Activated CD8-positive, alpha-beta memory T cell treated with anti-CD3 and anti-CD28 coated beads for 1 hour (primary cell): ENCODE measurements at places on chromosomes 5 and 9.

DNA sequence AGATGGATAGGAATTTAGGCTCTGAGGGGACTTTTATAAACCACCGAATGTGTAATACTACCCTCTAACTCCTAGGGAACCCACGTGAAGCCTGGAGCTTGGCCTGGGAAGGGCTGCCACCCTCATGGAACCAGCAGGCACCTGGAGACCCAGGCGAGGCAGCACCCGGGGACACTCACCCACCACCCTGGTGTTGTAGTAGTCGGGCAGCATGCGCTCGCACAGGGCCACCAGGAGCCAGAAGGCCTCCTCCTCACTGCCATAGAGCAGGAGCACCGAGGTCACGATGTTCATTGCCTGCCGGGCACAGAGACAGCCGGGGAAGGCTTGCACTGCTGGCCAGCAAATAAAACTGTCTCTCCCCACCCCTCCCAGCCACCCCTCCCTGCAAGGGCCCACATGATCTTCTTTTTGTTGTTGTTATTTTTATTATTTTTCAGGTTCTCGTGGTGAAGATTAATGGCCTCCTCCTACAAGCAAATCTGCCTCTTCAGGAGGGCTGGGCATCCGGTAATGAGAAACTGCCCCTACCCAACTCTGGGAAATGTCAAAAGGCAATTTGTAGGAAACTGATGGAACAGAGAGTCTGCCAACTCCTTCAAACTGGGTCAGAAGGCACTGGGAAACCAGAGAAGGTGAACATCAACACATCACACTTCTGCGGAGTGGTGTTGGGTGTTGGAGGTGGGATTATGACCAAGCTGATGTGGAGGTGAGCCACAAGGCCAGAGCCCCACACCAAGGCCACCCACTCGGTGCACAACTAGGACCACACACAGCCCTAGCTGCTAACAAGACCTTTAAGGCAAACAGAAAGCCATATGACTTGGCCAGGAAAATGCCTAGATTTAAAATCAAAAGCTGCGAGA is 17.4 kb upstream of the MRNIP start:
- DNase-seq, result no peak

- no peak for DNase-seq
Observed at GRCh38 chr5:132381614-132382013, 12.1 kb downstream of the SLC22A5 start.

GRCh38 chr5:123735384-123735783 is 223.4 kb downstream of the CSNK1G3 start:
- DNase-seq, result no peak

DNA sequence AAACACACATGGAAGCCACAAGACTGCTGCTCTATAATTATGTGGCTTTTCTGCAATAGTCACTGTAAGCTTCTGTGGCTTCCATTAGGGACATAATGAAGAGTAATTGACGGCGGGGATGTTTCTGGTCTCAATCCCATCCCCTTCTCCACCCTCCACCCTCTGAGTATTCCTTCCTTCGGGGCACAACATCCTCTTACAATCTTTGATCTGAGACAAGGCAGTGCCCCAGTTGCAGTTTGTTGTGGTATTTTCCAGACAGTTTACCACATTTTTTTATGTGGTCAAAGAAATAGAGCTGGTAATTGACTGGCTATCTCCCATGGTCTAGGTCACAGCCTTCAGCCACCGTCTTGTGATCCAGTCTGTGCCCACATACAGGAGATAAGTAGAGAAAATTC is 277.7 kb downstream of the NR2F1-AS1 start:
- DNase-seq, result no peak

DNA sequence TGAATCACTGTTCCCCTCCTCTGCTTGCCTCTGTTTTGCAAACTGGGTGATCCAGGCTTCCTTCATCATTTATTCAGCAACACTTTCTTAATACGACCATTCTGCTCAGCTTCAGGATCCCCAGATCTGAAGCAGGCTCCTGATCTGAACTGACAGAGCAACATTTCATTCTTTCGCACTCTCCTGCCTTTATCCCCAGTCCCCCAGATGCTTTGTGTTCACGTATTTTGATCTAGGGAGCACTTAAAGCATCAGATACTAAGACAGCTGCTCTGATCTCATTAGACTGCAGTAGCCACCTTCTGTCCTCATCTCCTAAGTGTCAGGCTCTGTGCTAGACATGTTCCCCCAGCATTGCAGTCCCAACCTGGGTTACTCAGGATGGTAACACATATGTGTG is 158.0 kb downstream of the TRIO start:
- no peak for DNase-seq

GRCh38 chr9:85502815-85503655 is 238.7 kb downstream of the AGTPBP1 start:
- no peak for DNase-seq

GRCh38 chr9:85741095-85741874 is 469 bp downstream of the AGTPBP1 start:
- peak; percentile 32 for DNase-seq

DNA sequence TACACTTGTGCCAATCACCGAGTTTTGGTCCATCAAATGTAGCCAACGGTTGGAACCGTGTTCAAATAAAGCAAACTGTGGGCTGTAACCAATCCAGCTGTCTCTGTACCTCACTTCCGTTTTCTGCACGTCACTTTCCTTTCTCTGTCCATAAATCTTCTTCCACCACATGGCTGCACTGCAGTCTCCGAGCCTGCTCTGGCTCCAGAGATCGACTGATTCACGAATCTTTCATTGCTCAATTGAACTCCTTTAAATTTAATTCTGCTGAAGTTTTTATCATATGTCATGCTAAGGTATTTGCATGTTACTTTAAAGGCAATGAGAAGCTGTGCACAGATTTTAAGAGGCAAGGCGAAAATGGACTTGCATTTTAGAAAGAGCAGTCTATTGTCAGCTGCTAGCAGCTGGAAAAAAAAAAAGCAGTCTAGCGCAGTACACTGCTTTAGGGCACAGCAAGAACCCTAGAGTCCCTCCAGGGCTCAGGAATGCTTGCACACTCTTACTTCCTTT is 13.2 kb downstream of the TTC39B start:
- no peak for DNase-seq

DNA sequence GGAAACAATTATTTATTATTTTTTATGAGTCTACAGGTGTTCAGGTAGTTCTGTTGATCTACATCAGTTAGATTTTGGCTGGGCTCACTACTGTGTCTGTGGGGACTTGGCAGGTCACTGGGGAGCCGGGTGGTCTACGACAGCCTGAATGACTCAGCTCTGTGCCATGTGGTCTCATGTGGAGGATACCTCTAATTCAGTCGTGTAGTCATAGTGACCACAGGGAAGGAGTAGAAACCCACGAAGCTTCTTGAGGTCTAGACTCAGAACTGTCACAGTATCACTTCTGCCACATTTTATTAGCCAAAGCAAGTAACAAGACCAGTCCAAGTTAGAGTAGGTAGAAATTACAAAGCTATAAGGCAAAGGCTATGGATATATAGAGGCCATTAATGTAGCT is 64.7 kb upstream of the GRAMD2B start:
- DNase-seq, result no peak

DNA sequence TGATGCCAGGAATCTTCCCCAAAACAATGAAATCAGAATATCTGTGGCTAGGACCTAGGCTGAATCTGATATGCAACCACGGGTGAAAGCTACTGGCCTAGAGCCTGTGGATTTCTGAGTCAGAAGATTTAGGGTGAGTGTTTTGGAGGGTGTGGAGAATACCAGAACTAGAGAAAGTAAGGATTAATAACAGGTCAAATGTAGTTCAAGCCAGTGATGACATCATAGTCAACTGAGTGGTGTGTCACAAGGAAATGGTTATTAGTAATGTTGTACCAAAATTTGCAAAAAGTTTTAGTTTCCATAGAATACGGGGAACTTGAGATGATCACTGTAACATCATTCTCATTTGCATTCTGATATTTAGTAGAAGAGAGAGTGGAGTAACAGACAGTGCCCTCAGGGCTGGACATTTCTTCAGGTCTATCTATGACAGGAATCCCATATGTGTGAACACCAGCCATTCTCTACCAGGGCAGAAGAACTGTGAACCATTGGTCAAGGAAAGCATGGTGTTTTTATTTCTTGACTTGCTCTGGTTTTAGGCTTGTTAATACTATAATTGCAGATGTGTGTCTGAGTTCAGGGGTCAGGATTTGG is 3.7 kb downstream of the GALNT12 start:
- no peak for DNase-seq

DNA sequence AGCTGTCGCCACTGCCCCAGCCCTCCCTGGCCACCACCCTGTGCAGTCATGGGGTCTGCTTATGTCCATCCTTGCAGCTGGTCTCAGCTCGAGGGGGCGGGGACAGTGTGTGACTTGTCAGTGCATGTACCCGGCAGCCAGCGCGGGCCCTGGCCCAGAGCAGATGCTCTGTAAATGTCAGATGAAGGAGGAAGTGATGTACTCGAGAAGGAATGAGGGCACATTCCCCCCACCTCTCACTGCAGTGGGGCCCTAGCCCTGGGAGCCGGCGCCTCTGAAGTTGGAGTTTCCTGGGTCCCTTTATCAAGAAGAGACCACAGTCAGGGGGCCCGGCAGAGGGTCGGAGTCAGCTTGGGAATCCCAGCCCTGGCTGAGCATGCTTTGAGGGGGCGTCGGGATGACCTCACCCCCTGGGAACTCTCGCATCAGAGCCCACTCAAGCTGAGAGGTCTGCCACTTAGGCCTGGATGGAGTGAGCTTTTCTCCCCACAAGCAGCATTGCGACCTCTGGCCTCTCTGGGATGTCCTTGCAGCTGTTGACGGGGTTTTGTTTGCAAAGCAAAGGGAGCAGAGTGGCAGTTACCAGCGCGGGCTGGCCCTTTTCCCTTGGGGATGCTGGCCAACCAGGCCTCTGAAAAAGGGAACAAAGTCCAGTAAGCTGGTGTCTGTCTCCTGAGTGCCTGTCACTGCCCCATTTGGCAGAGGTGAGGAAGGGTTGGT is 19.0 kb downstream of the NEURL1B start:
- no peak for DNase-seq

GRCh38 chr5:52015760-52016159 is 632.5 kb downstream of the ISL1 start:
- DNase-seq, result no peak

GRCh38 chr9:131728961-131729360 is 10.9 kb downstream of the RAPGEF1 start:
- peak; percentile 47 for DNase-seq

GRCh38 chr5:141245250-141245717 is at the start of gene PCDHB15:
Gene PCDHB15 (plus strand): TSS chr5:141245395. CDS start chr5:141245579, 184 bp downstream.
- DNase-seq, result no peak

- DNase-seq, result no peak
Observed at GRCh38 chr9:113155911-113156588, 5.2 kb downstream of the SLC31A2 start.

DNA sequence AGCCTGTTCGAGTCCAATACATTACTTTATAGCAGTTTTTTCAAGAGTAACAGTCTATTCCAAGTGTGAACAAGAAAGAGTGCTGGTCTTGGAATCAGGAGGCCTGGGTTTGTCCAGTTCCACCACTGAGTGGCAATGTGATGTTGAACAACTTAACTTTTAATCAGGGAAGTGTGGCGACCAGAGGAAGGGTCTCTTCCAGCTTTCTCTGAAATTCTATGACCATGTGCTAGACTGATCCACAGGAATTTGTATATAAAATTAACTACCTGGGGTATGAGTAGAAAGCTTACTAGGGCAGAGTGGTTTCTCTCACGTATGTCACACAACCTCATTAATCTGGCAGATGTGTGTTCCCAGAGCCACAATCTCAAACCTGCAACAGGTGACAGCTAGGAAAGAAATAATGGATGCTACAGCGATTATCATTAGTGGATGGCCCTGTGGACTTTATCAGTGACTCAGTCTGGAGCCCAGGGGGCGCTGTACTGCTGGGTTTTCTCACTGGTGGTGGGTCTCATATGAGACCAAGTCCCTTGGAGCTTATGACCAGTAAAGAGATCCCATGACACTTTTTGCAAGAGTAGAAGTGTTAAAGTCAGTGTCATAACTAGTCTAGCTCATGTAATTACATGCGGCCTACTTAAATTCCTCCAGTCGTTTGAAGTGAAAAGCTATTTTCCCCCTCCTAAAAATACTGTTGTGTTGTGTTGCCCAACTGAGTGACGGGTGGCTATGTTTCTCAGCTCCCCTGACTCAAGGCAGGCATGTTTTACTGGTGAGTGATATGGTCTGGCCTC is 116.5 kb downstream of the GDNF start:
- DNase-seq, result no peak
